IMR-90 (cell line): ENCODE measurements at places on chromosomes 4 and X. TPM values are rescaled to one million over a fixed set of nuclear protein-coding genes. Genes with fewer than 3 reads are reported as not detected.

GRCh38 chr4:24840826-24841543 is 45.6 kb downstream of the SOD3 start:
- no peak for DNase-seq

DNA sequence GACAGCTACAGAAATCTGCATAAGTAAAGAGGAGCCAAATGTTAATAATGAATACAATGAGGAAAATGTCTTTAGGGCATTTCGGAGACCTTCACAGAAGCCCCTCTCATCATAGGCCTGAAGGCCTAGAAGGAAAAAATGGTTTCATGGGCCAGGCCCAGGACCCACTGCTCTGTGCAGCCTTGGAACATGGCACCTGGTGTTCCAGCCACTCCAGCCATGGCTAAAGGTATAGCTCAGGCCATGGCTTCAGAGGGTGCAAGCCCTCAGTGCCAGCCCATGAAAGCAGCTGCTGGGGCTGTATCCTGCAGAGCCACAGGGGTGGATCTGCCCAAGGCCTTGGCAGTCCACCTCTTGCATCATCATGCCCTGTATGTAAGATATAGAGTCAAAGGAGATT is 261.1 kb downstream of the SNCA start:
- DNase-seq: no peak

GRCh38 chrX:37651921-37652452 is 33.6 kb upstream of the XK start:
- DNase-seq: no peak

- DNase-seq: peak; percentile 39
Observed at GRCh38 chr4:170089274-170089667, 485 bp downstream of the AADAT start.

GRCh38 chr4:48439988-48440387 is 43.2 kb upstream of the SLC10A4 start:
- no peak for DNase-seq

- DNase-seq: no peak
Observed at GRCh38 chr4:137623013-137623412, 90.7 kb upstream of the PCDH18 start.

DNA sequence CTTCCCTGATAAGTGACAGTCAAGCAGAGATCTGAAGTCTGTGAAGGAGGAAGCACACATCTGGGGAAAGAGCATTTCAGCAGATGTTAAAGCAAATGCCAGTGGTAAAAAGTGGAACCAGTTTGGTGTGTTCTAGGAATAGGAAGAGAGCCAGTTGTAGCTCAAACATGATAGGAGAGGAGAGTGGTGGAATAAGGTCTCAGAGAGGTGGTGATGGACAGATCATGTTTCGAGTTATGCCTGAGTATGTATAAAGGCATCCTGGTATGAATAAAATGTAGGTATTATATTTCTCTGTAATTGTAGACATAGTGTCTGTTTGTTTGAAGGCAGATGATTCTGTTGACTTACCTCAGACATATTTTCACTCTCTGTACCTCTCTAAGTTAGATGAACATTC is 89.1 kb downstream of the LARP7 start:
- no peak for DNase-seq

- DNase-seq: peak; percentile 31
Observed at GRCh38 chrX:39957816-39958566, 139.8 kb downstream of the BCOR start.

DNA sequence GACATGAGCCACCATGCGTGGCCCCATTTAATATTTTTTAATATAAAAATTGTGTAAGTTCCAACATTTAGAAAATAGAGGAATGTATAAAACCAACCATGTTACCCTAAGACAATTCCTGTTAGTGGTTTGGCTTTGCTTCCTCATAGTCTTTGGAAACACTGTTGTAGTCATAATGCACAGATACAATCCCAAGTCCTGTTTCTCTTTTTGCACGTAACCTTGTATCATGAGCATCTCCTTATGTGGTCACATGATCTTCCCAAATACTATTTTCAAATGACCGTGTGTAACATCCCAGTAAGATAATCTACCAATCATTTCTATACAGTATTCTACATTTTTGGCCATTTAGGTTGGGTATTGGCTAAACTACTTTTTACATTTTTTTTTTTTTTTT is 13.9 kb upstream of the RHOH start:
- DNase-seq: no peak

Gene TRAM1L1
- polyA plus RNA-seq: 1.7 and 2.6 TPM in 2 replicates

Gene SASH3
- polyA plus RNA-seq: not detected in 2 replicates

Gene SUV39H1
- polyA plus RNA-seq: 8.6 and 9.9 TPM in 2 replicates

Gene DMRTC1B
- polyA plus RNA-seq: not detected in 2 replicates

Gene OPRPN
- polyA plus RNA-seq: not detected in 2 replicates

Gene IBSP
- polyA plus RNA-seq: not detected in 2 replicates

Gene PAGE4
- not detected in 2 replicates for polyA plus RNA-seq

Gene UNC5C
- polyA plus RNA-seq: under 0.01 TPM in 1 of 2 replicates, not detected in the other

Gene PPEF2
- polyA plus RNA-seq: not detected in 2 replicates
